Ureter (tissue), 1 donor: ENCODE measurements at places on chromosomes 13 and 19. TPM values are rescaled to one million over a fixed set of nuclear protein-coding genes. Genes with fewer than 3 reads are reported as not detected.

DNA sequence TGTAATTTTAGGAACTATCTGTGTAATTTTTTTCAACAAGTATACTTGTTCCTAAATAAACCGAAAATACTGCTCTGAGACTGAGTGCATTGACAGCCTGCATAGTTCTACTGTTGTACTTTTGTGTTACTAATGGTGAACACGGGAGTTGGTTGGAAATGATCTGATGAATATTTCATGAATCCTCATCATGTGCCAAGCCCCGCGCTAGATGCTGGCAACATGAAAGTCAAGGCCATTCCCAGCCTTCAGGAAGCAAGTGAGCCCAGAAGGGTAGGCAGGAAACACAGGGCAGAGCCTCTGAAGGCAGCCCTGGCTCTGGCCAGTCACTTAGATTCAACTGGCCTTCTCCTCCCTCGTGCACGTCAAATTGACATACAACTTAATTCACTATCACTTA lies 106.1 kb downstream of the ABCC4 start:
- DNase-seq: no peak

The NKG7 gene
- 1.7 TPM for total RNA-seq

The ICAM5 gene
- 1.8 TPM for total RNA-seq

DNA sequence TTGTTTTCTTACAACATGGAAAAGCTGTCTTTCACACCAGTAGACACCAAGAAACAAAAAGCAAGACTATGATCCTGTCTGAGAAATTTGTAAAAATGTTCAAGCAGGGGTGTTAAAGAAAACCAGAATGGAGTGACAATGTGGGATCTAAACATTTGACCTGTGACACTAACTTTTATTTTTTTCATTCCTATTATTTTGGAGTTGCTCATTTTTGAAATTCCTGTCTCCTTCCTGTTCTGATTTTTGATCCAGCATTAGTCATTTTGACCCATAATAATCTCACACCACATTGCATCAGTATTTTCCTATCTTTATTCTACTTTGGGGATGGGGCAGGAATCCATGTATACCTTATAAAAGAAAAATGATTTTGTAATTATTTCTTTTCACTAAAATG lies 164.2 kb downstream of the DLEU7 start:
- DNase-seq: no peak

DNA sequence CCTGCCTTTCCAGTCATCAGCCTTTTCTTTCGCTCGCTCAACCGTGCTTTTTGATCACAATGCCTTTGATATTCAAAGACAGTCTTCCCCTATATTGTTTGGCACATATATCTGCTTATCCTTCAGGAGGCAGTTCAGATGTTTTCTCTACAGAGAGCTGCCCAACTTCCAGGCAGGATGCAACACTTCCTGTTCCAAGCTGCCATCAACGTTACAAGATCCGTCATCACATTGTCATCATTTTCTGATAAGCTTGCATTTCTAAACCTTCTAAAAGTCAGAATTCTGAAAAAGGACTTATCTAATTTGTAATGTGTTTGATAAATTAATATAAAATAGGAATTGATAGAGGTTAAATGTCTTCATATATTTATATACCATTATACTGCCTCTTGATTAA lies 574.2 kb downstream of the TBC1D4 start:
- no peak for DNase-seq

GRCh38 chr19:1254081-1254527 lies 5.7 kb downstream of the MIDN start:
- no peak for DNase-seq

- no peak for DNase-seq
Measured at GRCh38 chr19:30107251-30107650, 165.2 kb downstream of the URI1 start.

The RDH8 gene
- not detected for total RNA-seq

The N4BP2L1 gene
- 15.0 TPM for total RNA-seq

- no peak for DNase-seq
Measured at GRCh38 chr19:37893845-37894575, 12.4 kb downstream of the WDR87 start.

The LRRC63 gene
- 0.83 TPM for total RNA-seq

GRCh38 chr19:33412601-33413425 lies 39.3 kb downstream of the CEBPG start:
- DNase-seq: no peak

DNA sequence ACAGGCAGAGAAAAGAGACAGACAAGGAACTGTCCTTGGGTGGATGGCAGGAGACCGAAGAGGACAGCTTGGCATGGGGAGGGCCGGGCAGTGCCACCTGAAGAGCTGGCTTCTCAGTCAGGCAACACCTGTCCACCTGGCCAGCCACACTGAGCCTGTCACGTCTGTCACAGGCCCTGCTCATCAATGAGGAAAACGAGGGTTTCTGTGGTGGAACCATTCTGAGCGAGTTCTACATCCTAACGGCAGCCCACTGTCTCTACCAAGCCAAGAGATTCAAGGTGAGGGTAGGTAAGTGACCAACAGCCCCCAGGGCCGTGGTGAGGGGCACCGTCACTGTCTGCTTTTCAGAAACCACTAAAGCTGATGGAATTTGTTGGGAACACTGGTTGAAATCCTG lies 11.2 kb upstream of the PROZ start:
- no peak for DNase-seq

- no peak for DNase-seq
Measured at GRCh38 chr13:67806796-67807195, 576.7 kb upstream of the PCDH9 start.

- no peak for DNase-seq
Measured at GRCh38 chr19:28019371-28019770, 1193.6 kb downstream of the UQCRFS1 start.

DNA sequence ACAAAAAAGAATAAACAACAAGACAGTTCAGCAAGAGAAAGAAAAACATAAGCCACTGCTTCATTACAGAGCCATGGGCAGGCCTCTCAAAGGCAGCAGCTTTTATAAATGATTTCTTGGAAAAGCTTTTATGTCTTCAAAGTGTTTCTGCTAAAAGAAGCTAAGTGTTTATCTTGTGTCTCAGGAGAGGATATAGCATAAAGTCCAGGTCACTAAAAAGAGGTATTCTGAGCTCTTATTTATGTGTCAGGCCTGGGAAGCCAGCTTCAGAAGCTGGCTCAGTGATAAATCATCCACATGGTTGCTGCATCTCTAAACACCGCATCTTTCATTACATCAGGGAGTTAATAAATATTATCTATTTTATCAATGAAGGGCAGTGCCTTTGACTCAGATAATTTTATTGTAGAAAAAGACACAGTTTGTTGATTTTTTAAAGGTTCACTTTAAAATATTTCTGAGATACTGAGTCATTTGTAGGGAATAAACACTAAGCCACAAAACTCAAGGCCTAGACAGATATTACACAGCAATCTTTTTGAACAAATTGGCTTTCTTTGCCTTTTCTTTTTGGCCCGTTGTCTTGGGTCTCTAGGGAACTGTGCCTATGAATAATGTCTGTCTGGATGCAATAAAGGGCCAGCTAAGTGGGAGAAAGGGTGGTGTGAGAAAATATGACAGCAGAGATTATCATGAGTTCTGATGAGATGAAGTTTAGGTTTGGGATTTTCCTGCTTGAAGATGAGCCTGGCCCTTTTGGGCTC lies 1086.6 kb downstream of the UQCRFS1 start:
- DNase-seq: no peak

The FGF14 gene
- 0.68 TPM for total RNA-seq

The ZNF441 gene
- 17.9 TPM for total RNA-seq

The TEX26 gene
- total RNA-seq: not detected

DNA sequence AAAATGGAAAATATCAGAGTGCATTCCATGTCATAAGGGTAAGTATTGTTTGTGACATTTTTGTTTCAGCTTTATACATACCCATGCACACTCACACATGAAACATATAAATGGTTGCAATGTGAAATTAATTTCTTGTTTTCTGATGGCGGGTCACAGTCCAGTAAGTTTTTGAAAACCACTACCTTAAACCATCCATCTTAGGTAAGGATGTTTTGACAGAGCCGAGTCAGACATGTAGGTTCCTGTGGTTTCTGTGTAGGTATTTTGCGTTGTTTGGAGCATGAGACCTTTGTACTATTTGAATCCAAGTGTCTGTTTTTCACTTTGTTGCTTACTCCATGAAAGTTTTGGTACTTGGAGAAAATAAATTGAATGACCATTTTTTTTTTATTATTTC lies 121.7 kb downstream of the B3GLCT start:
- no peak for DNase-seq

- DNase-seq: no peak
Measured at GRCh38 chr13:51603716-51604115, 19.5 kb downstream of the WDFY2 start.

- no peak for DNase-seq
Measured at GRCh38 chr19:42816894-42817293, 51.4 kb upstream of the PSG8 start.

- DNase-seq: no peak
Measured at GRCh38 chr19:12833418-12833737, 1.0 kb downstream of the RTBDN start.

The GPX4 gene
- total RNA-seq: 213 TPM
